ENCODE measurements at places on chromosomes 4 and X. TPM values are rescaled to one million over a fixed set of nuclear protein-coding genes. Genes with fewer than 3 reads are reported as not detected.

The CCDC160 gene
- 0.07 TPM for polyA plus RNA-seq

The TSPAN6 gene
- 34.2 TPM for polyA plus RNA-seq

The CYTL1 gene
- polyA plus RNA-seq, result not detected

The LDB2 gene
- polyA plus RNA-seq, result 6.1 TPM

The FAM184B gene
- 0.23 TPM for polyA plus RNA-seq

The NPY1R gene
- 7.2 TPM for polyA plus RNA-seq

The SSR4 gene
- 494 TPM for polyA plus RNA-seq

The HTN1 gene
- polyA plus RNA-seq, result not detected

The F8A2 gene
- polyA plus RNA-seq, result not detected

The MUC7 gene
- polyA plus RNA-seq, result not detected

The HPF1 gene
- polyA plus RNA-seq, result 20.8 TPM

The CXorf51B gene
- polyA plus RNA-seq, result not detected

The IQCM gene
- 0.41 TPM for polyA plus RNA-seq

The HMX1 gene
- not detected for polyA plus RNA-seq

The PHOX2B gene
- not detected for polyA plus RNA-seq
